ENCODE measurements at places on chromosomes 6 and 20.

DNA sequence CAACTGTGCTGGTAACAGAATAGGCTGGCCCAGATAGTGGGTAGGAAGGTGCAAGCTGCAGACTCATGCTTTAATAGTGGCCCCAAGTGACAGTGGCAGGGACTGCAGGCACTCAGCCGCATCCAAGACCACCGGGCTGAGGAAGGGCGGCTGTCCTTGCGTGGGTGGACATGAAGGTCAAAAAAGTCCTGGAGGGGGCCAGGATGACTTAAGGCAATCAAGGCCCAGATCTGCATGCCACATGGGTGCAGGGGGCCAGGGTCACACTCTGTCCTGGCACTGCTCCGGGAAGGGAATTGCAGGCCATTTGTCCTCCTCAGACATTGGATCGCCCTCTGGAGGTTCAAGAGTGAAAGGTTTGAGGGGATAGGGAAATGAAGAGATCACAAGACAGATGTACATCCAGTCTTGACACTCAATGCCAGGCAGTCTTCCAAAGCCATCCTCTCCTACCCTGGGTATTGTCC is 10.4 kb upstream of the VNN2 start:
- no peak for DNase-seq

- no peak for DNase-seq
Observed at GRCh38 chr6:104526376-104526775, 333.3 kb downstream of the HACE1 start.

GRCh38 chr6:150069706-150070105 is 785 bp upstream of the ULBP3 start:
- no peak for DNase-seq

DNA sequence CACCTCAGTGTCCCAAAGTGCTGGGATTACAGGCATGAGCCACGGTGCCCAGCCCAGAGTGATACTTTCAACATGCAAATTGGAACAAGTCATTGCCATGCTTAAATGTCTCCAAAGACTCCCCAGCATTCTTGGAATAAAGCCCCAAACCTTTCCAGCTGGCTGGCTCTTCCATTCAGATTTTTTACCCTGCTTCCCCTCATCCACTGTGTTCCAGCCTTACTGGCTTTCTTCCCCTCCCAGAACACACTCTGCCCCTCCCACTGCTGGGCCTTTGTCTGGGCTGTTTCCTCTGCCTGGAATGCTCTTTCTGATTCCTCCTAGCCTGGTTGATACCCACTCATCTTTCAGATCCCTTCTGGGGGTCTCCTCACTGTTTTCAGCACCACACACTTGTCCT is 40.1 kb upstream of the NNAT start:
- no peak for DNase-seq

DNA sequence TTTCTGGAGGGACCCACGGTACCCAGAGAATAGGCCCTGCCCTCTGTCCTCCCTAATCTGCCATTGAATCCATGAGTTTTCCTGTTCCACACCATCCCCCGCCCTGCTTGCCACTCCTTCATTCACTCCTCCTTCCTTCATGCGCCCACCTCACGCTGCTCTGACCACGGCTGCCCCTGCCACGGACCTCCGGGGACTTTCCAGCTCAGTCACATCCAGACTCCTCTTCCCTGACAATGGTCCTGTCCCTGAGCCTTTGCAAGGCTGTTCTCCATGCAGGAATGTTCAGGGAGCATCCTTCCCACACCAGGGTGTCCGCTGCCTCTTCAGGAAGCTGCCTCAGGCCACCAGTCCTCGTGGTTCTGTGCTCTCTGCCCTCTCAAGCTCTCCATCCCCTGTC is 25.9 kb downstream of the GLP1R start:
- DNase-seq, result no peak

- no peak for DNase-seq
Observed at GRCh38 chr6:13445005-13445743, 42.2 kb downstream of the GFOD1 start.

DNA sequence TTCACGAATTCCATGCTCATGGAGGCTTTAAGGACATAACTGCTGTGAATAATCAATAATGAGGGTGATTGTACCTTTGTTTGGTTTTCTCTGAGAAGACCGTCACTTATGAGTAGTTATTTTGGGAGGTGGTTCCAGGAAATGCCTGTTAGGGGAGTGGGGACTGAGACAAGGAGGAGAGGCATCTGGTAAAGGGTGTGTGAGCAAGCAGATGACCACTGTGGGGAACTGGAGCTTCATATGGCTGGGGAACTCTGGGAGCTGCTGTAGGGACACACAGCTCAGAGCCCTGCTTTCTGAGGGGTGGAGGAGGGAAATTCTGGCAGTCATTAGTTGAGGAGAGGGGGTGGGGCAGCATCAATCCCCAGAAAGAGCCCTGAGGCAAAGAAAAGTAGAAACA is 71.3 kb upstream of the TINAG start:
- no peak for DNase-seq
